ENCODE measurements at places on chromosomes 6 and 20.

DNA sequence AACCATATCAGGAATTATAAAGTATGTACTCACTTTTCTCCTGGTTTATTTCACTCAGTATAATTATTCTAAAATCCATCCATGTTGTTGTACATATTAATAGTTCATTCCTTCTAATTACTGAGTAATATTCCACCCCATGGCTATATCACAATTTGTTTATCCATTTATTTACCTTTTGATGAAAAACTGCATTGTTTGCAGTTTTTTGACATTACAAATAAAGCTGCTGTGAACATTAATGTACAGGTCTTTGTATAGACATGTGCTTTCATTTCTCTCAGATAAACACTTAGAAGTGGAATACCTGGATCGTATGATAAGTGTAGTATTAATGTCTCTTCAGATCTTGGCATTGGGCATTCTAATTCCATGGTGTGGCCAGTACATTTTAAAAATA is 4.2 kb downstream of the SLC17A3 start:
- DNase-seq = no peak

GRCh38 chr6:113208726-113209125 is 648.4 kb upstream of the MARCKS start:
- no peak for DNase-seq

- DNase-seq = no peak
These were observed 320.5 kb downstream of the DHX35 start for GRCh38 chr20:39282619-39283092.

DNA sequence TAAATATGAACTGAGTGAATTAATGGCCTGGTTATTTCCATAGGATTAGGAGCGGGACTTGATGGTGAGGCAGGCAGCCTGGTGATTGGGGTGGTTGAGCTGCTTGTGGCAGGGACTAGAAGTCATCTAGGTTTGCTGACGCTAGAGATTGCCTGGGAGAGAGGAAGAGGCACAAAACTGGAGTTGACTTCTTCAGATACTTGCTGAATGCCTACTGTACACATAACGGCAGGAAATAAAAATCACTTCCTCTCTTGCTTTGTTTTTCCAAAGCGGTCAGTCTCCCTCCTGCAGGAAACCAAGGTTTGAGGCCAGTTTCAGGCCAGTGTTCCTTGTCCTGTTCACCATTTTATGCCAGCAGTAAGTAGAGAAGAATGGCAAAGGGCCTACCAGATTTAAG is 36.7 kb upstream of the MYLIP start:
- DNase-seq = no peak

GRCh38 chr6:57262901-57263694 is 41.0 kb upstream of the RAB23 start:
- no peak for DNase-seq

DNA sequence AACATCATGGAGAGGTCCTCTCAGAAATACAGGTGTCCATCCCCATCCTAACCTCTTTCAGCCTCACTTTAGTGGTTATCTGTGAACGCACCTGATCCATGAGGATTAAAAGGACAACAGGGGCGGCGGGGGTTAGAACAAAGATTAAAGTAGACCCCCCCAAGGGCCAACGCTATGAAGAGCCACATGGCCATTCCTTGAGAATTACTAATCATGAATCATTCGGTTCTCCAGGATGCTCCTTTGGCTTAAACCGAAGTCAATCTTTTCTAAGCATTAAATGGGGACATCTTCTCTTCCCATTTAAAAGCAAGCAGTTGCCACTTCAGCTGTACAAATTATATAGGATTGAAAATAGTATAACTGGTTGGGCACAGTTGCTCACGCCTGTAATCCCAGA is 212.4 kb downstream of the GMPR start:
- no peak for DNase-seq

DNA sequence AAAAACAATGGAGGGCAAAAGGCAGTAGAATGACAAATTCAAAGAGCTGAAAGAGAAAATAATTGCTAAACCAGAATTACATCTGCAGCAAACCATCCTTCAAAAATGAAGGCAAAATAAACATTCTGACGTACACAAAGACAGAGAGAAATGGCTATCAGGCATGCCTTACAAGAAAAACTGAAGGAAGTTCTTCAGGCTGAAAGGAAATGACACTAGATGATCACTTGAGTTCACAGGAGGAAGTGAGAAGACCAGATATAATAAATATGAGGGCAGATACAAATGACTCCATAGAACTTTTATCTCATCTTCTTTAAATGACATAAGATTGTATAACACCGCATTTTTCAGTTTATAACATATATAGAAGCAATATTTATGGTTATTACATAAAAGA is 30.0 kb downstream of the DZANK1 start:
- no peak for DNase-seq

DNA sequence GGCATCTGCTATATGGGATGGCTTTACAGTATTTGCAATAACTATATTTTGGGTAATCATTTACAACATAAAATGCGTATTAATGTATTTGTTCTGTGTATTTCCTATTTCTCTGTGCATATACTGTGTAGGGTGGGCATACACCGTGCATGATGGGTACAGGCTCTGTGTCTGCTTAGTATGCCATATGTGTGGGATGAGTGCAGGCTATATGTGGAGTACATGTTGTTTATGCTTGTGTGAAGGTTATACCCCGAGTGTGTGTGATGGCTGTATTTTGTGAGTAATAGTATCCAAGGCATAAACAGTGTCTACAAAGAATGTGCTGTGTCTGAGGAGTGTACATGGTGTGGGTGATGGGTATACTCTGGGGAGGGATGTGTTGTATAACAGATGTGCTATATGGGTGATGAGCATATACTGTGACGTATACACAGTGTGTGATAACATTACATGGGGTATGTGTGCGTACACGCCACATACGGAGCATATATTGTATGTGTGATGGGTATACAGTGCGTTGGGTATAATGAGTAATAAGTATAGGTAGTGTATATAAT is 52.7 kb downstream of the CPXM1 start:
- no peak for DNase-seq

DNA sequence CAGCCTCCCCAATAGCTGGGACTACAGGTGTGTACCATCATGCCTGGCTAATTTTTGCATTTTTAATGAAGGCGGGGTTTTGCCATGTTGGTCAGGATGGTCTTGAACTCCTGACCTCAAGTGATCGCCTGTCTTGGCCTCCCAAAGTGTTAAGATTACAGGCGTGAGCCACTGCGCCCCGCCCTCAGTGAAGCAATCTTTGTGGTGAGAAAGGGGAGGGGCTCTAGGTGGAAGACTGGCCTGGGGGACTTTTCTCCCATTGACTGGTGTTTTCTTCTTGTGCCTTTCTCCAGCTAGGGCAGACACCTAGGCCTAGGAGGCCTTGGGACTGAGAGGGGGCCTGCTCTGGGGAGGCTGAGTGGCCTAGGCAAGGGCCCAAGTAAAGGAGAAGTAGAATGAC is 84.1 kb downstream of the DNAAF9 start:
- DNase-seq = no peak

- no peak for DNase-seq
These were observed 125.9 kb downstream of the COL9A1 start for GRCh38 chr6:70176842-70177550.

- DNase-seq = no peak
These were observed 7.3 kb downstream of the AIG1 start for GRCh38 chr6:143068001-143068400.

- no peak for DNase-seq
These were observed 181.4 kb upstream of the CST7 start for GRCh38 chr20:24767623-24768100.

GRCh38 chr6:69942485-69942884 is 76.1 kb downstream of the COL19A1 start:
- DNase-seq = no peak

GRCh38 chr20:32626859-32627636 is 41.9 kb upstream of the NOL4L start:
- DNase-seq = no peak

Measured in skin of body (tissue), 3 donors.